GM18507 (cell line): ENCODE measurements at places on chromosomes 7 and 10.

DNA sequence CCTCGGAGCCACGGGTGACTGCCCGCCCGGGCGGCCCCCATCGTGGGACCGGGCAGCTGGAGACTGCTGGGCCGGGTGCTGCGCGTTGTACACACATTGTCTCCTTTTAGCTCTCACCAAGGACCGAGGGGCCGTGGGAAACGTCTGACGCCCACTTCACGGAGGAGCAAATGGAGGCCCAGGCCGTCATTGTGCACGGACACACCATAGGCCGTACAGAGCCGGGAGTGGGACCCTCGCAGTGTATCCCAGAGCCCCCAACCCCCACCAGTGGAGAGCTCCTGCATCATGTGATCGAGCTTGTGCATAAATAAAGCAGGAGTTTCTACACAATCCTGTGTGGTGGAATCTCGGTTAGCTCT, 722 bp downstream of the DENND10 start:
- DNase-seq, result no peak

DNA sequence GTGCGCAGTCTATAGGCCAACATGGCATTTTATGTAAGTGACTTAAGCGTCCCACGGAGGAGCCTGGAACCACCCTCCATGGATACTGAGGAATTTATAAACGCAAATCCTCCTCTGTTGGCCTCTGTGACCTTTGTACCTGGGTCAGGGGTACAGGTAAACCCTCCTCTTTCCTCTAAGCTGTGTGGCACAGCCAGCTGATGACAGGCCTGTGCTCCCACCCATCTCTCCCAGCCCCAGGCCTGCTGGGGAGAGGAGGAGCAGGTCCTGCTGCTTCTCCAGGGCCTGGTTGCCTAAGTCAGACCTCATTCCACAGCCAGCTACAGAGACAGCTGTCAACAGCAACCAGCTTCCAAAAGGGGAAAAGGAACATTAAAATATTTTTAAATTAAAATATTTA, 5.0 kb downstream of the AVPI1 start:
- no peak for DNase-seq

DNA sequence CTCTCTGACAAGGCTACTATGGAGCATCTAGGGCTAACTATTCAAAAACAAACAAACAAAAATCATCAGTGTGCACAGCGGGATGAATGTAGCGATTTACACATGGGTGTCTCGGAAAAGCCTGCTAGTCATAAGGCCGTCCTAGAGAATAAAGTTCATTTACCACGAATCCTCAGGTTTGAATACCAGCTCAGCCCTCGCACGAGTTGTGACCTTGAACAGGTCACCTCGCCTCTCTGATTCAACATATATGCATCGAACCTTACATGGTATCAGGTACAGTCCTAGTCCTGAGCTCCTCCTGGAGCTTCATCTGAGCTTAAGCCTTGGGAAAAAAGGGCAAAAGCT, 572 bp downstream of the ATP5MF start:
- no peak for DNase-seq

DNA sequence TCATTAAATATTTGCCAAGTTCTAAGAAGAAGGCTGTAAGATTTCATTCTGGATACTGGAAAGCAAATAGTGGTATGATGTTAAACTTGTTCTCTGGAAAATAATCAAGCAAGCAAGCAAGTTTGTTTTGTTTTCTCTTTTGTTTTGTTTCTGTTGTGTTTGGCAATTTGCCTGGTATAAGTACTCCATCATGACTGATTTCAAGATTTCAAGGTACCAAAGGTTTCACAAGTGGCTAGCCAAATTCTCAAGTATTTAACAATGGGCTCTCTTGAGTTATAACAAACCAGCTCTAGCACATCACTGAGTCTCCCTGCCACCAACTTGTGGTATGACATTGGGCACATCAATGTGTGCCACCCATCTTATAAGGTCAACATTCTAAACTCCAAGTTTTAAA, 151.7 kb upstream of the IGFBP3 start:
- no peak for DNase-seq

- peak; percentile 37 for DNase-seq
Measured at GRCh38 chr10:109957092-109957797, 33.9 kb upstream of the XPNPEP1 start.

GRCh38 chr7:129359638-129360037, 74.6 kb upstream of the STRIP2 start:
- DNase-seq, result no peak

DNA sequence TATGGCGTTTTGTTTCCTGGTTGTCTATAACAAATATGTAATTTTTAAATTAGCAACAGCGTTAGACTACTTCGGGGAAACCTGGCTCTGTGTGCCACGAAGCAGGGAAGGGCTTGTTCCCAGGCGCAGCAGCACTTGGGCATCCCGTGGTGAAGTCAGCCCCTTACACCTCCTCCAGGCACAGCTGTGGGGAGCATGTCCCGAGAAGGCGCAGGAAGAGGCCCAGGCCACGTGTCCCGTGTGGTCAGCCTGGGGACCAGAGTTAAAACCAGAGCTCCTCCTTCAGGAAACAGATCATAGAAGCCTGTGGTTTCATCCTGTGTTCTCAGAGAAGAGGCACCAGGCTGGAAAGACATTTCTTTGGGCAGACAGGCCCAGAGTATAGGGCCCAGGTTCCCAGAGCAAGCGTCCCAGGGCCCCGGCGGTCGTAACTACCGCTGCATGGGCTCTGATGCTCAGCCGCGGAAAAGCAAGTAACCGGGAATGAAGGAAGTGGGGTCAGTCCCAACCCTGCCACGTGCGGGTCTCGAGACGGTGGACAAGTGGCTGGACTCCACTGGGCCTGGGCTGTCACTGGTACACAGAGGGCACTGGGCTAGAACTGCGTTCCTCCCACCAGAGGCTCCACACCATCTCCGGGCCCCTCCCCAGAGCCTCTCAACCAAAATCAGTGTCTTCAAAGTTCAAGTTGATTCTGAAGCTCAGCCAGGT, 7.1 kb downstream of the NUDT1 start:
- no peak for DNase-seq
